ENCODE measurements at places on chromosomes 5 and 9.

DNA sequence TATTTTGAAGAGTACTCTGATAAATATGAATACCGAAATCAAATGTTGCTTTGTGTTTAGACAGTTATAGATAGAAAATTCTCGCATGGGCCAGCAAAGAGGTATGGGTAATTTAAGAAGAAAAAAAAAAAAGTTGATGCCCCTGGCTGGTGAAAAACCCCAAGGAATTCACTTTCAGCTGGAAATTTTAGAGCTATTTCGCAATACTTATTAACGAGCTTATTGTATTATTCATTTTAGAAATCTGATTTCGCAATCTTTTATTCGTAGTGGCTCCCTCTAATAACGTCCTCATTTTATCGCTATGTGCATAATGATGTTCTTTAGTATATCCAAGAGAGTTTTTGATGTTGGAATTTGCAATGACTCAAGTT is 18.5 kb upstream of the FER start:
- no peak for DNase-seq

GRCh38 chr5:102277144-102277543 is 18.9 kb downstream of the SLCO4C1 start:
- DNase-seq = no peak

GRCh38 chr9:96574455-96574854 is 45.2 kb downstream of the CDC14B start:
- DNase-seq = no peak

DNA sequence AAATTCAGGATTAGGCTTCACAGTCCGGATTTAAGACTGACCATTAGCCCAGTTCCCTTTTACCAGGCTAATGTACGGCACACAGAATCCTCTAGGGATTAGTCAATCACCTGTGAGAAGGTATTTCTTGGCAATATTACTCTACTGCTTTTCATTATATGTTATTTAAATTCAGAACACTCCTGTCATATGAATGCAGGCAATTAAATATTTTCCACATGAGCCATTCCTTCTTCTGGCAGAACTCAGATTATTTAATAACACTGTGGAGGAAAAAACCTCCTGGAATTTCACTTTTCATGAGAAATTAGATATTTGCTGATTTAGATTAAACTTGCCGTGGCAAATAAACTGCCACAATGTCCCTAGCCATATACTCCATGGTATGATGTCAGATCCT is 1357.5 kb upstream of the C9orf72 start:
- DNase-seq = no peak

DNA sequence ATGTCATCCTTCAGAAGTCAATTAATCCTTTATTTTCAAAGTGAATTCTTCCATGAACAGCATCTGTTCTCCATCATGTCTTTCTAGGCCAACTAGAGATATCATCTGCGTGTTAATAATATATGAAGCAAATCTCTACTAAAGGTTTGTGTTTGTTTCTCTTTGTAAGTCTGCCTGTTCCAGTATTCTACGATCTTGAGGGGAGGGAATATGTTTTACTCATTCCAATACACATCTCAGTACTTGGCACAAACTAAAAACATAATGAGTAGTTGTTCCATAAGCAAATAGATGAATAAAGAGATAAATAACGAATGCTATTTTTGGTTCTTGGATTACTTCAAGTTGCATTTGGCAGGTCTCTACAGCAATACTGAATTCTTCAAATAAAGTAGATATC is 470.7 kb upstream of the GRIN3A start:
- DNase-seq = no peak

DNA sequence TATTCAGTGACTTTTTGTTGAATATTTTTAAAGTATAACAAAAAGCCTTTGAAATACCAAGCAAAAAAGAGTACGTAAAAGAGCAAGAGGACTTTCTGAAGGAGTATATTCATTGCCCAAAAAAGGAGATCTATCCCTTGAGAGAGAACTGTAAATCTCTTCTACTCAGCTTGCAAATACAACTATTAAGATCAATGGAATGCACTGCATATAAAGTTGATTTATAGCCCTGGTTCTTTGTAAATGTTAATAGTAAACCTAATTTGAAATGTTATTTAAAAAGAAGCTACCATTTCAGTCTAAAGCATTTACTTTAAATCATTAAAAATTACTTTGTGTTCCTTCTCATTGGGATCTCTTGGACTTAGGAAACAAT is 168.1 kb downstream of the PDE4D start:
- no peak for DNase-seq
